ENCODE measurements at places on chromosomes 13 and 19.
A peak's percentile ranks its signal among the peaks of the same experiment; 100 is the strongest.

DNA sequence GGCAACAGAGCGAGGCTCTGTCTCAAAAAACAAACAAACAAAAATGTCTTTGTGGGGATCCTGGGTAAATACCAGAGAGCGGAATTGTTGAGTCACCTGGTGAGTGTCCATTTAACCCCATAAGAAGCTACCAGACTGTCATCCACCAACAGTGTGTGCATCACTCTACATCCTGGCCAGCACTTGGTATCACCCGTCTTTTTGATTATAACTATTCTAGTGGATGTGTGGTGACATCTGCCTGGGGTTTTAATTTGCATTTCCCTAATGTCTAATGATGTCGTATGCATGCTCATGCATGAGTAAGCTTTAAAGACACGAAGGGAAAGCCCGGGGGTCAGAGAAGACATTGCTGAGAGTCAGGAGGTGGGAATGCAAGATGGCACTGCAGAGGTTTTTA is 126.7 kb upstream of the MRI1 start:
- no peak for DNase-seq

DNA sequence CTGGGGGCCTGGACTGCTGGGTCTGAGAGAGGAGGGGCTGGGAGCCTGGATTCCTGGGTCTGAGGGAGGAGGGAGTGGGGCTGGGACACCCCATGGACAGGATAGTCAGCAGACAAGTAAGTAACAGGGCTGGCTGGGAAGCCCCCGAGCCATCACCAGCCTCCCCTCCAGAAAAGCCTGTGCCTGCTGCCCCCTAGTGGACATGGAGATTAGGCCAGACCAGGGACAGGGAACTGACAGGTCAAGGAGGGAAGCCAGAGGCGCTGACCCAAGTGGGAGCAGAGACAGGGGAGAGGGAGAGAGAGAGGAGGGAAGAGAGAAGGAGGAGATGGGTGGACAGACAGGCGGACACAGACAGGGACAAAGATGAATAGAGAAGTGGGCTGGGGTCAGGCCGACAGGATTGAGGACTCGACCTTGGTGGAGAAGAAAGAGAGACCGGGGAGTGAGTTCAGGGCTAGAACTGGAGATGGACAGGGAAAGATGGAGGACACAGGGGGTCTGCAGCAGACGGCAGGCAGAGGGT is 6.7 kb upstream of the ERFL start:
- DNase-seq = peak; percentile 64

GRCh38 chr19:7861619-7862412 is 12.4 kb downstream of the PRR36 start:
- DNase-seq = no peak

- no peak for DNase-seq
These were observed 24.6 kb downstream of the UBXN6 start for GRCh38 chr19:4432918-4433506.

- no peak for DNase-seq
These were observed 91.0 kb downstream of the KLF12 start for GRCh38 chr13:74043237-74043636.

DNA sequence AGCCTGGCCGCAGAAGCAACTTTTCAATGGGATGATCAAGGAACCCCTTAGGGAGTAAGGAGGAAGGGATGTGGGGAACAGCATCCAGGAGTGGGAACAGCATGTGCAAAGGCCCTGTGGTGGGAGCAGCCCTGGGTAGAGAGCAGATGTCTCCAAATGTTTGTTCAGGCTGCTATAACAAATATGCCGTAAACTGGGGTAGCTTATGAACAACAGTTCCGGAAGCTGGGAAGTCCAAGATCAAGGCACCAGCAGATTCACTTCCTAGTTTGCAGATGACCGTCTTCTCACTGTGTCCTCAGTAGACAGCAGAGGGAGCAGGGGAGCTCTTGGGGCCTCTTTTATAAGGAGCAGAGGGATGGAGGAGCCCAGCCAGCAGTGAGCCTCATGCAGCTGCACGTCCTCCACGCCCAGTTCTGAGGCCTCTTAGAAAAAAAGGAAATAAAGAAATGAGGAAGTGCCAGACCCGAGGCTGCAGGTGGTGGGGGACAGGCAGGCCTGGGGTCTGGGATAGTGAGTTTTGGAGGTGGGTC is 4.2 kb upstream of the LRRC25 start:
- DNase-seq = no peak

GRCh38 chr13:40398065-40398464 is 268.4 kb downstream of the FOXO1 start:
- DNase-seq = no peak

GRCh38 chr13:36377826-36378468 is 31.8 kb upstream of the SPART start:
- DNase-seq = no peak

- no peak for DNase-seq
These were observed 13.9 kb downstream of the FOXO1 start for GRCh38 chr13:40652588-40652940.

GRCh38 chr19:42253245-42254088 is 1.5 kb downstream of the ERF start:
- no peak for DNase-seq

- DNase-seq = no peak
These were observed 40.1 kb downstream of the VAV1 start for GRCh38 chr19:6812612-6813011.

DNA sequence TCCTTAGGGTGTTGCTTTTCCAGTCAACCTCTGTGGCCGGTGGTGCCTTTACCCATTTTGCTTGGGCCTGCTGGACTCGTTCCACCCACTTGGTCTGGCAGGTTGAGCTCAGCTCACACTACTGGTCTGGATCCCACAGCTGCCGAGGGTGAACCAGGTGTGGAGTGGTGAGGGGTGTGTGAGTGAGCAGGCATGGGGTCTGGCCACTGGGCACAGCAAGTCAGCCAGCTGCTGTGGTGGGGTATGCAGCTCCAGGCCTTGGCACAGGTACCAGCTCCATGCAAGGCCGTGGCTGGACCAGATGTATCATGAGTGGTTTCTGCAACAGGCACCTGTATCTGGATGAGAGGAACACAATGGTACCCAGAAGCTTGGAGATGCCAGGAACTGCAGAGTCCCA is 277.6 kb upstream of the KLHL1 start:
- no peak for DNase-seq

GRCh38 chr13:58619396-58620113 is 988.0 kb downstream of the PCDH17 start:
- no peak for DNase-seq

- no peak for DNase-seq
These were observed 78.0 kb downstream of the RAB20 start for GRCh38 chr13:110483386-110483968.

DNA sequence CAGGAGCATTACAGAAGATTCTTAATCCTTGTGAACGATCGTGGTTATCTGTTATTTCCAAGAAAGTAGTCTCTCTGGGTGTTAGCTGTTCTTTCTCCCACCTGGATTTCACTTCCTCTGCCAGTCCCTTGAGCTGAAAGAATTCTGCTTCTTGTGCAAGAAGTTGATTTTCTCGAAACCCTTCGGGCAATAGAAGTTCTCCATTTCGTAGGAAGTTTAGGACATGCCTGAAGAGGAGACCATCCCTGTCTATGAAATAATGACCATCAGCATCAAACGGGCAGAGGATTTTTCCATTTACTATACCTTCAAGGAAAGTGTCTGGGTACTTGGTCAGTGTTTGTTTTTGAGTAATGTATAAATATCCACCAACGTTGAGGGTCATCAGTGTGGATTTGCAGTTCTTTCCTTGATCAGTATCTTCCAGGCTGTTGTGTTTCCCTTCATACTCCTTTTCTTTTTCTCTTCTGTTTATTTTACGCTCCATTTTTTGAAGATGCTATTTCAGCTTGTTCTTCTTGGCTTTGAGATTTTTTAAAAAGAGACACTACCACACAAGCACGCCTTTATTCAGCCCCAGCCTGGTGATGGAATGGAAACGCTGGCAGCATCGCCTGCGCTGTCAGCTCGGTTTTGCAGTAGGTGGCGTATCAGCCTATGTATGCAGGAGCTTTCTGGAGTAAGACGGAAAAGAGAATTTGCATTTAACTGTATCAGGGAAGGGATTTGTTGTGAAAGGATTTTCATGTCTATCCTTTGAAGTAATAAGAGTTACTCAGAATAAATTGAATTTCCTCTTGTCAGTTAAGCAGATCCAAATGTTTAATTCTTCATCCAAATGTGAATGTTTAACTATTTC is 6.5 kb downstream of the KCTD4 start:
- DNase-seq = no peak

DNA sequence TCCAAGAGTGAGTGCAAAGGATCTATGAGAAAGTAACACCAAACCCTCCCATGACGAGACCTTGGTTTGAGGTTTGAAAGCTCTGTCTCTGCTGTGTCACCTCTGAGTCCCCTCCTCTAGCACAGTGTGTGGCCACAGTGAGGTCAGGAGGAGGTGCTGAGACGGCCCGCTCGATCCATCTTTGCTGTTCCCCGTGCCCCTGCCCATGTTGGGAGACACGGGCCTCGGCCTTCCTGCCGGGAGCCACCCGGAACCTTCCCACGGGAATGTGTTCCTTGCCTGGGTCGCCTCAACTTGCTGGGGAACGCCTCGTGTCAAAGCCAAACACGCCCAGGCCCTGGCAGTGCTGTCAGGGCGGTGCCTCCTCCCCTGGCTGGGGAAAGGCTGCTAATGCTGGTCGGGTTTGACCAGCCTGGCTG is 10.1 kb downstream of the NANOS3 start:
- DNase-seq = no peak

- DNase-seq = no peak
These were observed 621.0 kb downstream of the EFNB2 start for GRCh38 chr13:105914291-105915036.

DNA sequence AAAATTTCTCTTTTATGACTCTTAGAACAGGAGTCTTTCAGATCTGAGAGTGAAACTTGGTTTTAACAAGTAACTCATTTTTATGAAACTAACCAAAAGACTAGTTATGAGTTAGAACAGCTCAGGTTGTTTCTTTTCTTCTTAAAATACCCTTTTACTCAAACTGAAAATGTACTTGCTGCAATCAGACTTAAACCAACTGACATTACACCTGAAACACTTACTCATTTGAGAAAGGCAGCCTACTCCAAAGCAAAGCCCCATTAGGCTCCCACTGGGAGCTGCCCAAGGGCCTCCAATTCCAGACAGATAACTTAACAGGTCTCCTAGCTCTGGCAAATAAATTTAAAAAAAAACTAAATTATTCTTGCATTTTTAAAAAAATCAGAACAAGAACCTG is 3.6 kb downstream of the FOXO1 start:
- DNase-seq = no peak

DNA sequence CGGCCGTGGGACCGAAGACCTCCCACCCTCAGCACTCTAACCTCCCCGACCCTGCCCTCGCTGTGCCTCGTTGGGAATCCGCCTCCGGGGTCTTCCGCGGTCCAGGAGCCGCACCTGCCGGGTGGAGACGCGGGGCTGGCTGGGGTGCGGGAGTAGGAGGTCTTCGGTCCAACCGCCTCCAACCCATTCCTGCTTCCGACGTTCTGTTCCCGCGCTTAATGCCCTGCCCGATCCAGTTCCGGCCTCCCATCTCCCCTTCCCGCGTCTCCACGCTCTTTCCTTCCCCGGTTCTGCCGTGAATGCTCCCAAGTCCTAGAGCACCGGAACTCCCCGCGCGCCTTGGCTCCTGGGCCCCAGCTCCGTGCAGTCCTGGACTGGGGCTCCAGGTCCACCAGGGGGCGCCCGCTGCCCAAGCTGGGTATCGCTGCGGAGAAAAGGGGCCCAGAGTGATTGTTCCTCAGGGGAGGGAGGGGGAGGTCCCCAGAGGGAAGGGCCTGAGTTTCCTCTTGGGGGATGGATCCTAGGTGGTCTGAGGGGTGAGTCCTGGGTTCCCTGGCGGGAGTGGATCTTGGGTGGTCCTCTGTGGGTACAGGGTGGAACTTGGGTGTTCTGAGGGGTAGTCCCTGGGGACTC is 14.1 kb upstream of the TNFSF9 start:
- DNase-seq = peak; percentile 87

DNA sequence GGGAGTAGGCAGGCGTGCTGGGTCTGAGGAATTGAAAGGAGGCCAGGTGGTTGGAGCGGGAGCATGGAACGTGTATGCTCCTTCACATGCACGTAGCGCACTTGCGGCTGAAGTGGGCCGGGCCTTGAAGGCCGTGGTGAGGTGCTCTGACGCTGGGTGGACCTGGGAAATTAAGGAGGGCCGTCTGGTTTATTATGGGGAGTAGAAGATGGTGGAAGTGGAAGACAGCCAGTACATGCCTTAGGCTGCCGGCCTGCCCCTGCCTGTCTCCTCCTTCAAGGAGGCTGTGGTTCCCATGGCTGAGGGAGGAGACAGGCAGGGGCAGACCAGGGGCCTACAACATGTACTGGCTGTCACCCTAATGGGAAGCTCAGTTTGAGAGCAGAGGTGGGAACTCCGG is 23.9 kb downstream of the GATAD2A start:
- no peak for DNase-seq

DNA sequence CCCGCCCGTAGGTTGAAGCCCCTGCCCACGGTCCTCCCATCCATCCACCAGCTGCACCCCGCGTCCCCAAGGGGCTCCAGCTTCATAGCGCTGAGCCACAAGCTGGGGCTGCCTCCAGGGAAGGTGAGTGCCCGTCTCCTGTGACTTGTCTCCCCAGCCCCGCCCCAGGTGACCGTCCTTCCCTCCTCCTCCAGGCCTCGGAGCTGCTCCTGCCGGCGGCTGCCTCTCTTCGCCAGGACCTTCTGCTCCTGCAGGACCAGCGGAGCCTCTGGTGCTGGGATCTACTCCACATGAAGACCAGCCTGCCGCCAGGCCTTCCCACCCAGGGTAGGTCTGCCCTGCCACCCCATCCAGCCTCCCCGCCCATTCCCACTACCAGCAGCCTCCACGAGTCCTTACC is 7.5 kb downstream of the HAUS5 start:
- no peak for DNase-seq

- no peak for DNase-seq
These were observed 19.8 kb downstream of the ADPRHL1 start for GRCh38 chr13:113433391-113433916.

- DNase-seq = no peak
These were observed 240.9 kb downstream of the FGF9 start for GRCh38 chr13:21911646-21912298.

DNA sequence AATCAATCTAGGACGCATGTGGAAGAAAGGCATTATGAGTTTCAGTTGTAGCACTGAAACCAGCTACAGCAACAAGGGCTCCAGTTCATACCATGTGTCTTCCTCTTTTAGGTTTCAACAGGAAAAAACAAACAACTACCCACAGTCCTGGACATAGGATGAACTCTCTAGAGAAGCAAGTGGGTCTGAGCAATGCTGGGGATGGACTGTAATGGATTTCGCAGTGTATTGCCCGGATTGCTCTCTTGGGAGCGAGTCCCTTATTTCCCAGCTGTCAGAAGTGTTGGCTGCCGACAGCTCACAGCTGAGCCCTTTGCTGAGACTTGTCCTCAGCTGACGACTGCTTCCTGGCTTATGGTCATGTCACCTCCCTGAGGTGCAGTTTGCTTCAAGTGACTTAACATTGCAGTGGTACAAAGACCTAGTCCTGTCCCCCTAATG is 12.1 kb upstream of the MYCBP2 start:
- DNase-seq = no peak

Data from stimulated activated CD8-positive, alpha-beta memory T cell treated with anti-CD3 and anti-CD28 coated beads, Interleukin-12 subunit alpha, Interleukin-12 subunit beta, amount 100 ng/mL, for 1 hour (primary cell).